RPMI7951 (cell line): ENCODE measurements at places on chromosomes 6 and 20.

DNA sequence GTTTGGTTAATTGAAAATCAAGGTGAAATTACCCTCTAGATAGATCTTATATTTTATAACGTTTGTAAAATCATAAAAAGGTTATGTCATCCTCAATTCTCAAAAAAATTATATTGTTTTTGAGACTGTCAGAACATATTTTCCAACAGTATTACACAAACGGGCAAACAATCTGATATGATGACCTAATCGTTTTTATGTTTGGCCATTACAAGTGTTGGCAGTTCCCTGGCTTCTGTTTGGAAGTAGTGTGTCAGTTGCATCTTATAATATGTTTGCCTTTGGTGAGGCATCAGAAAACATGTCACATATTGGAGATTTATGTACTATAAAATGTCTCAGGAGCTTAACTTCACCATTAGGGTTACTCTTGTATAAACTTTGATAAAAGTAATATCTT, 308.1 kb upstream of the EPHA7 start:
- DNase-seq, result no peak

DNA sequence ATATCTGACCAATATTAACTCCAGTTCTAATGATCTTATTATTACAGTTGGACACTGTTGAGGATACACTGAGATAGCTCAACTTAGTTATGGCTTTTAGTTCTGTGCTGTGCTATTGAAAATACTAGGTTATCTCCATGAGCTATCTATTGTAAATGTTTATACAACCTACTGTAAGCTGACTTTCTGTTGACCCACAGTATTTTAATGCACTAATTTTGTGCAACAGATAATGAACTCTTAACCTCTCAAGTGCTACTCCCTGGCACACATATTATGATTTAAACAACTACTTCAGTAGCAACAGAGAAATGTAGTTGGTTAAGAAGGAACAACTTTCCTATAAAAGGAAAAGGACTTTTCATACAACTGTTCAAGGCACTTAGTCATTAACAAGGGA, 5.2 kb upstream of the MMS22L start:
- DNase-seq, result no peak

- DNase-seq, result no peak
Measured at GRCh38 chr6:37570482-37571133, 70.9 kb upstream of the CCDC167 start.

DNA sequence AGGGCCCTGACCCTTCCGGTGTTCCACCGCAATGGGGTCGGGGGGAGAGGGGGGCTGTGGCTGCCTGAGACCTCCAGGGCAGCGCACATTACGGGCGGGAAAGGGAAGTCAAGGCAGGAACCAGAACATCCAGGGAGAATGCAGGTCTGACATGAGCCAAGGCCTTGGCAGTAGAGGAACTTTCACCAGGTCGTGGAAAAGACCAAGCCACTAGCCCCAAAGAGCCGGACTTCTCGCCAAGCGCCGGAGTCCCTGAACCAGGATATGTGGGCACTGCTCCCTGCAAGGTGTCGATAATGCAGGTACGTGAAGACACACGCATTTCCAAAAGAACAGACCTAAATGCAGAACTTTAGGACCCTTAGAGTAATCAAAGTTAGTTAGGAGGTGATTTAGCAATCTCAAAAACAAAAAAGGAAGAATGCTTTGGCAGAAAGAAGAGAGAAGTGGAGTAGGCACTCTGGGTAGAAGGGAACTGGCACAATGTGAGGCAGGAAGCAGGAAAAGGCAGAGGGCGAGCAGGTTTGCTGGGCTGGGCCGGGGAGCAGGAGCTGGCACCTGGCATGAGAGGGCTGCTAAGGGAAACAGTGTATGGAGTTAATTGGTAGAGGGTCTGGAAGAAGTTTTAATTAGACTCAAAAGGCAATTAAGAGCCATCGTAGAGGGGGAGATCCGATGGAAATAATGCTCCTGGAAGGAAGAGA, 14.3 kb downstream of the POU3F2 start:
- no peak for DNase-seq
